ENCODE measurements at places on chromosomes 6 and 20. TPM values are rescaled to one million over a fixed set of nuclear protein-coding genes. Genes with fewer than 3 reads are reported as not detected.
A peak's percentile ranks its signal among the peaks of the same experiment; 100 is the strongest.

ENPP4 gene
- 11.5 TPM for total RNA-seq

APOBEC2 gene
- total RNA-seq: 1.2 TPM

- no peak overlapping the region for H3K4me3 ChIP-seq
- H3K27me3 ChIP-seq: no peaks in the 10 kb centered on the region
- H3K27ac ChIP-seq: no peak overlapping the region
- peaks cover 10% of the 10 kb centered on the region for H3K36me3 ChIP-seq
These were observed 55.4 kb upstream of the TULP4 start for GRCh38 chr6:158256746-158257424.

GRCh38 chr6:112109262-112109661, 21.9 kb downstream of the FAM229B start:
- H3K27ac ChIP-seq: no peak overlapping the region
- H3K27me3 ChIP-seq: no peaks in the 10 kb centered on the region
- H3K4me3 ChIP-seq: no peak overlapping the region
- no peak for DNase-seq
- peaks cover 5% of the 10 kb centered on the region for H3K4me1 ChIP-seq

DNA sequence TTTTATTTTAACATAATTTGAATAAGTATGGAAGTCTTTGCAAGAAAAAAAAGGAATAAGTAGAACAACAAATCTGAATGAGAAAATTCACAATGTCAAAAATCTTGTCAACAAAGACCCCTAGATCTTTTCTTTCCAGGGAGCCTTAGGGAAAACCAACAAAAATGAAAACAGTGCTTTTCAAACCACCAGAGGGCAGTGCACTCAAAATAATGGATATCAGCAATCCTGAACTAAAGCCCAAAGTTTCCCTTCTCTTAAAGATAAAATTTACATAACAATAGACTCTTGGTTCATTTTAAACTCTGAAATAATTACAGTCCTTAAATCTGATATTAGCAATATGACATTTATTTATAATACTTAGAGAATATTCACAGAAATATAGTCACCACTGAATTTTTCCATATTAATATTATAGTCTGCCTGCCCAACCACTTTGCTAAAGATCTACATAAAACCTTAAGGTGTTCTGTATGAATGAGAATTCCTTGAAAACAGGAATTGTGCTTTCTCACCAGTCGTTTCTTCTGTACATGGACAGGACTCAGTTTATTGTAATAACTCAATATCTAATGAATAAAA, 105.3 kb upstream of the BMP5 start:
- H3K27ac ChIP-seq: no peak overlapping the region
- H3K4me3 ChIP-seq: no peak overlapping the region
- peak; percentile 29 for DNase-seq
- no peaks in the 10 kb centered on the region for H3K27me3 ChIP-seq
- no peaks in the 10 kb centered on the region for H3K36me3 ChIP-seq
- no peaks in the 10 kb centered on the region for H3K4me1 ChIP-seq

DNA sequence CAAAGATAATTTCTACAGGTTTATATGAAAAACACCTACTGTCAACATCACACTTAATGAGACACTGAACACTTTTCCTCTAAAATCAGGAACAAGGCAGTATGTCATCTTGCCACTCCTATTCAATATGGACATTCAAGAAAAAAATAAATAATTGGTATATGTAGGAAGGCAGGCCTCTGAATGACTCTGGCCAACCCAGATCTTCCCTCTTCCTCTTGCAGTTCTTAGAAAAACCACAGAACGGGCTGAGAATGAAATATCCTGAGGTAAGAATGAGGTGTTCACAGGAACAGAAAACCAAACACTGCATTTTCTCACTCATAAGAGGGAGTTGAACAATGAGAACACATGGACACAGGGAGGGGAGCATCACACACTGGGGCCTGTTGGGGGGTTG, 1207.2 kb upstream of the CITED2 start:
- no peak for DNase-seq
- peak overlapping the region; percentile 18 for H3K27ac ChIP-seq
- H3K27me3 ChIP-seq: no peaks in the 10 kb centered on the region

DNA sequence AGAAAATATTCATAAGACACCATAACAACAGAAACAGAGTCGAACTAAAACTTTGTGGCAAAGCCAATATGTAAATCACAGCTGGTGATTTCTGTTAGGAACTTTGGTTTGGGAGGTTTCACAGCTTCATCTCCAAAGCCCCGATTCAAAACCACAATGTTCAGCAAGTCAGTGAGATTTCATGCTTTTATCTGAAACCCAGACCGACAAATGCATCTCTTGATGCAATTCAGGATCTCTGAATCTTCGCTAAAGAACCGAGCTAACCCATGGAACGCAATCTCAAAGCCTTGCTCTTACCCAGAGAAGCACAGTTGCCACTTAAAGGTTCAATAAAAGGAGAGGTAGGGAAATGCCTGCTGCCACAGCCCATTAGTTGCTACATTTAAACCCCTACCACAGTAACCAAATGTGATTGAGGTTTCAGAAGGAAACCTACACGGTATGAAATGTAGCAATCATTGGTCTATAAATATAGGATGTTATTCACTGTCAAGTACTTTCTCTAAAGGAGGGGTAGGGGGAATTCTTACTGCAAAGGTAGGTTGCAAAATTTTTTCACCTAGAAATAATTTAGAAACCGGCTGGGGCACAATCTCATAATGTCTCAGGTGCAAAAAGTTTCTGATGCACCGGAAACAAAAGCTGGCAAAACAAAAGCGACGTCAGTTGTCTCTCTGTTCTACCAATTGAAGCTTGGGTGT, 381.0 kb upstream of the ARID1B start:
- peaks cover 46% of the 10 kb centered on the region for H3K27me3 ChIP-seq
- H3K4me3 ChIP-seq: peak overlapping the region; percentile 6
- DNase-seq: no peak
- H3K4me1 ChIP-seq: peaks cover 7% of the 10 kb centered on the region
- H3K27ac ChIP-seq: no peak overlapping the region
- no peaks in the 10 kb centered on the region for H3K36me3 ChIP-seq

DNA sequence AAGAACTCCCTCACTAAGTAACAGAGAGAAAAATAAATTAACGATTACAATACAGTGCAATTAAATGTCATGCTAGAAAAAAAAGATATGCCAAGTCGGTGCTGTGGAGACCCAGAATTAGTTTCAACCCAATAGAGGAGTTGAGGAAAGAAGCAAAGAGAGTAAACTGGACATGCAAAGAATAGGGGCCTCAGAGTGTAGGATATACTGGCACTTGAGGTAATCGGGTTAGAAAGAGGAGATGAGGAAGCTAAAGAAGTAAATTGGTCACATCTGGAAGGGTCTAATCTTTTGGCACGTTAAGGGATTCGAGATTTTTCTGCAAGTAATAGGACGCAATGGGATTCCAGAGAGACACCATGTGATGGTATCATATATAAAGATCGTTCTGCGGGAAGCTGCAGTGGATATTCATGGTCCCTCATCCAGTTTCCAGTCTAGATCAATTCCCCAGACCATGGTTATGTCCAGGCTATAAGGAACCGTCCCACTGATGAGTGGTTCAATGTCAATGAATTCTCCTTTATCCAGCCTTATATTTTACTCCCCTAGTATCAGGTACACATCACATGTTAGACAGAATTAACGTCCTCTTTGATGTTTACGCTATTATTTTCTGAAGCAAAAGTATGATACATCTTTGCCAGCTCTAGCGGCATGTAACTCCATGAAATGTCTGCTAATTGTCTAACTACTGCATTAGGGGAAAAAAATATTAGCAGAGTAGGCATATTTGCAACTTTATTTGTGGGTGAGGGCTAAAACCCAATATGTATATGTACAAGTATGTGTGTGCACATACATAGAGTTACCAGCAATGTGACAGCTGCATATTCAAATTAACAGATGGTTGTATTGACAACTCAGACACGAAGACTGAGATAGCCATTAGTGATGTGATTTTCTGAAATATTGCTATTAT, 1.1 kb upstream of the TBC1D32 start:
- H3K27me3 ChIP-seq: no peaks in the 10 kb centered on the region
- no peak for DNase-seq
- peak overlapping the region; percentile 96 for H3K4me3 ChIP-seq

Data from progenitor cell of endocrine pancreas (in vitro differentiated cells).